T-cell (primary cell): ENCODE measurements at places on chromosomes 13 and 19. TPM values are rescaled to one million over a fixed set of nuclear protein-coding genes. Genes with fewer than 3 reads are reported as not detected.

Gene CYP4F2
- total RNA-seq: not detected

GRCh38 chr19:10797541-10798256, 38.3 kb downstream of the TMED1 start:
- no peaks in the 10 kb centered on the region for H3K4me1 ChIP-seq
- H3K4me3 ChIP-seq: peak overlapping the region; percentile 42
- H3K36me3 ChIP-seq: peaks cover 77% of the 10 kb centered on the region

DNA sequence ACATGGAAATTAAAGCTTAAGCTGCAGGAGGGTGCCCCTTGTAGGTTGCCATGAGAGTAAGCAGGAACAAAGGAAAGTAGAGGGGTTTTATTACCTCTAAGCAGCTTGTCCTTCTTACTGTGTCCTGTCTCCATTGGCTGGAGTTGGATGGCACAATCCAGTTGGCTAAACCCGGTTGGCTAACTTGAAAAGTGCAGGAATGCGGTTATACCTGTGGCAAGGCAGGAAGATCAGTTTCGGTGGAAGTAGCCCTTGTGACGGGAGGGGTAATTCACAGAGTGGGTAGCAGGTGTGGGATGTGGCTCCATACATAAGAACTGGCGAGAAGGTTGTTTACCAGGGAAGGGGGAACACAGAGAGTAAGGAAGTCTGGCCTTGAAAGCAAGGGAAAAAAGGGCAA, 3.2 kb downstream of the ZNF726 start:
- DNase-seq: no peak
- no peaks in the 10 kb centered on the region for H3K36me3 ChIP-seq

DNA sequence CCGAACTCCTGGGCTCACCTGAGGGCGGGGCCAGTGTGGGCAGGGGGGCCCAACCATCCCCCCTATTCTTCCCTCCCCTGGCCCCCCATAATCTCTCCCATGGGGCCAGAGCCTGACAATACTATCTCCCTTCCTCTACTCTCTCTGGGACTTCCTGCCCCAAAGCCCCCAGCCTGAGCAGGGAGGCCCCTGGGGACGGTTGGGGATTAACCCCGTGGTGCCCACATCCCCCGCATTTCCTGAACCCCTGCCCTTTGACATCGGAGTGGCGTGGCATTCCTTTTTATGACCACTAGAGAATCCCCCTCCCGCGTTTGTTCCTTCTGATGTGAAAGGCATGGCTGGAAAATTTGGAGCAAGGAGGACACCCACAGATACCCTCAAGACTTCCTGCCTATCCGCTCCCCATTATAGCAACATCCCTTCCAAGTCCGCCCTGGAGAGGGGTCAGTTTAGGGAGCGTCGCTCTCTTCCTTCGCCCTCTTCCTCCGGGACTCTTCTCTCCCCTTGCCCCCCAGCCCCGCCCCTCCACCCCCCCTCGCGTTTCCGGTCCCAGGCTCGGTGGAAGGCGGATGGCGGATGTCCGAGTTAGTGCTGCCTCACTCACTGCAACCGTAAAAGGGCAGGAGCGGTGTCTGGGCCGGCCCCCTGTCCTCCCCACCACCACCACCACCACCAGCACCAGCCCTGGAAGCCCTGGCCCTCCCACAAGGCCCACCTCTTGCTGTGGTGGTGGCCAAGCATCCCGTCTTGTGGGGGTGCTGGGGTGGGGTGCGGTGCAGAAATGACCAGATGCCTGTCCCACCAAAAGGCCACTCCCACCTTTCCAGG, 1.8 kb downstream of the VASP start:
- peaks cover 2% of the 10 kb centered on the region for H3K36me3 ChIP-seq
- peak overlapping the region; percentile 75 for H3K27ac ChIP-seq
- no peaks in the 10 kb centered on the region for H3K27me3 ChIP-seq
- peaks cover 14% of the 10 kb centered on the region for H3K4me1 ChIP-seq
- no peak for DNase-seq

GRCh38 chr19:54551293-54551692, 22.3 kb upstream of the LILRA2 start:
- H3K36me3 ChIP-seq: no peaks in the 10 kb centered on the region
- H3K4me1 ChIP-seq: peaks cover 19% of the 10 kb centered on the region
- peak; percentile 56 for DNase-seq
- no peak overlapping the region for H3K27ac ChIP-seq
- H3K27me3 ChIP-seq: peaks cover 2% of the 10 kb centered on the region

DNA sequence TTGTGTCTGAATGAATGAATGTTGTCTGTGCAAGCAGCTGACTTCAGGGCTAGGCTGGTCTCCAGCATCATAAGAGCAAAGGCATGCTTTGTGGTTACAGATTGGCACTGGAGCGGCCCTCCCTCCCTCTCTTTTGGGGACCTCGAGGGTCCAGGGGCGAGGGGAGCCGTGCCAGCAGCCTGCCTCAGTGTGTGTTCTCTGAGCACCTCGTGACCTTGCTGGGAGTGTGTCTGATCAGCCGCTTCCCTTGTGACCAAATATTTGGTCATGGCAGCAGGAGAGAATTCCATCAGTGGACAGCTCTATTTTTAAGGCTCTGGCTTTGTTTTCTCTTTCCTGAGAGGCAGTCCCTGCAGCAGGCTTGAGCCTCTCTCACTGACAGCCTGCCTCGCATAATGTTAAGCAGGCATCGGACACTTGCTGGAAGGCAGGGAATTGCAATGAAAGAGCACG, 329.7 kb downstream of the UQCRFS1 start:
- H3K27ac ChIP-seq: no peak overlapping the region
- no peaks in the 10 kb centered on the region for H3K4me1 ChIP-seq
- peaks cover 29% of the 10 kb centered on the region for H3K27me3 ChIP-seq

DNA sequence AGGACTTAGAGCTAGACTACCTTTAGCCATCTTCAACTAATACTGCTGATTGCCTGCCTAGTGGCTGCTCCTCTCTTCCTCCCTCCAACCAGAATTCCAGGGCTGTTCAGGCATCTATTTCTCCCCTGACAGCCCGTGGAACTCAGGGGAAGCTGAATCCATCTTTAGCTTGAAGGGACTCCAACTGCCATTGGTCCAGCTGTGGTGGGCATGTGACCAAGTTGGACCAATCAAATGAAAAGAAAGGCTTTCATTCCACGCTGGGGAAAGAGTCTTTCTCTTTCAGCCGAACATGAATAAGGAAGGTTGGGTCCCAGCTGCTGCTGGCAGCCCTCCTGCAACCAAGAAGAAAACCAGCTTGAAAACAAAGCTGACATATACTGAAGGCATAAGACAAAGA, 168.5 kb upstream of the OBI1 start:
- H3K27me3 ChIP-seq: no peaks in the 10 kb centered on the region
- no peak overlapping the region for H3K27ac ChIP-seq
- no peaks in the 10 kb centered on the region for H3K36me3 ChIP-seq
- DNase-seq: no peak
- H3K4me1 ChIP-seq: no peaks in the 10 kb centered on the region

GRCh38 chr19:49906879-49907564, 10.3 kb upstream of the IL4I1 start:
- peaks cover 33% of the 10 kb centered on the region for H3K36me3 ChIP-seq
- no peaks in the 10 kb centered on the region for H3K27me3 ChIP-seq
- H3K4me3 ChIP-seq: no peak overlapping the region
- H3K27ac ChIP-seq: no peak overlapping the region
